NCI-H2029 treated with DMSO at 0.1 percent for 48 hours (cell line): ENCODE measurements at places on chromosomes 7 and 10.

DNA sequence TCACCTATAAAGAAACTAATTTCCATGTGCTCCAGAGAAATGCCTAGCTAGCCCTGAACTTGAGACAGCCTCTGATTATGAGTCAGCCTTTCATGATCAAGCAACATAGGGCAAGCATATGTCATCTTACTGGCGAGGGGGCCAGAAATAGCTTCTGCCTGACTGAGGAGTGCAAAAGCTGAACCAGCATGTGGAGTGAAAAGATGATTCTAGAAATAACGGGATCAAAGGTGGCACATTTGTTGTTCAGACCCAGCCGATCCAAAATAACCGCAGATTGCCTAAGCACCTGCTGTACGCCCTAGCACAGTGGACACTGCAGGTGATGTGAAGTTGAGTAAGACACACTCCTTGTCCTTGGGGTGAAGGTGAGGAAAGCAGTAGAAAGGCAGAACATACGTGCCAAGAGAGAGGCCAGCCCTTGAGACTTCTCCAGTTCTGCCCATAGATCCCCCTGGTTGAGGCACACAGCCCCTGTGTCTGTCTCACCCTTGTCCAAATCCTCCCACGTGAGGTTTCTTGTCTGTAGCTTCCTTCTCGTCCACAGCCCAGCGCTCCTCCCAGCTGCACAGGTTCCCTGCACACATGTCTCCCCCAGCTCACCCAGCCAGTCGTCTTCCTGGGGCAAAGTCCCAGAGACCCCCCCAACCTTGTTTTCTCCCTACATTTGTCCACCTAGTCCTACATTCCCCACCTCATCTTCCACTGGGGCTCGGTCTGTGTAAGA, 2.8 kb upstream of the BCL7B start:
- no peak for DNase-seq

GRCh38 chr7:71050492-71050891, 81.5 kb upstream of the GALNT17 start:
- DNase-seq: no peak

GRCh38 chr7:52700349-52700748, 335.1 kb upstream of the POM121L12 start:
- no peak for DNase-seq

DNA sequence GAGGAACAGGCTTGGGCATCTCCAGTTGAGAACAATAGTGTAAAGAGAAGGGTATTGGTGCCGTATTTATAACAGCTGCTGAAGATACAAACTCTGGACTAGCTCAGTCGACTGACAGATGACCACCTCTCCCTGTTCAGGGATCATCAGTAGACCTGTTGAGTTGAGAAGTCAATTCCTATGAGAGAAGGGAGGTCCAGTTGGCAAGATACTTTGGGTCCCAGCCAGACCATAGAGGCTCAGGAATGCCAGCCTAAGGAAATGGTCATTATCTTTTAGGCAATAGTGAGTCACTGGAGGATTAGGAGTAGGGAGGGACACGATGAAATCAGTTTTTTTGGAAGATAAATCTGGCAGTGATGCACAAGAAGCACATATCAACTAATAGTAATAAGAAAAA, 202.9 kb downstream of the TRIL start:
- DNase-seq: no peak

DNA sequence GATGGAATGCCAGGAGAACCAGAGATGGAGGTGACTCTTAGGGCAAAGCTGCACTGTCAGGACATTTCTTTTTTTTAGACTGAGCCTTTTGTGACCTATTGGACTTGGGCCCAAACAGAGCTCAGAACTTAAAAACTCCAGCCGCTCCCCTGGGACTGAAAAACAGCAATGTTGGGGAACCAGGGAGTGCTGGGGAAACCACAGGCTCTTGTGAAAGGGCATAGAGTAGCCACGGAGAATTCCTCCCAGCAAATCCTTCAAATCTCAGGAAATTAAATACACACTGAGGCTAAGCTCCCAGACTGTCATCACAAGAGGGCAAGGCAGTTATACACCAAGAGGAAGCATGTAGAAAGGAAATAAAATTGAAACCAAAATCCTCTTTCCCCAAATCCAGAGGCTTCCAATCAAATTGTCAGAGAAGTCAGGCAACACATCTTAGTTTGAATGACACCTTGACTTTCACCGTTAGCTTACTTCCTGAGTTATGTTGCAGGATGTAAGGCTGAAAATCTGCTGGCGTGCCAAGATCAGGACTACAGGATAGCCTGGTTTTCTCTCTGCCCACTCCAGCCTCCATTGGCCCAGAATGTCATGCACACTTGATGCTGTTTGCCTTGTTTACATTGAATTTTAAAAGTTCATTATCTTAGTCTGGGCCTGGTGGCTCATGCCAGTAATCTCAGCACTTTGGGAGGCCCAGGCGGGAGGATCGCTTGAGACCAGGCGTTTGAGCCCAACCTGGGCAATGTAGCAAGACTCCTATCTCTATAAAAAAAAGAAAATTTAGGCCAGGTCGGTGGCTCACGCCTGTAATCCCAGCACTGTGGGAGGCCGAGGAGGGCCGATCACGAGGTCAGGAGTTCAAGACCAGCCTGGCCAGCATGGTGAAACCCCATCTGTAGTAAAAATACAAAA, 2.6 kb upstream of the RFC2 start:
- DNase-seq: no peak

GRCh38 chr7:33904681-33905388, 504 bp upstream of the BMPER start:
- DNase-seq: no peak

- DNase-seq: no peak
Observed at GRCh38 chr10:79079490-79080355, 11.0 kb downstream of the ZMIZ1 start.

DNA sequence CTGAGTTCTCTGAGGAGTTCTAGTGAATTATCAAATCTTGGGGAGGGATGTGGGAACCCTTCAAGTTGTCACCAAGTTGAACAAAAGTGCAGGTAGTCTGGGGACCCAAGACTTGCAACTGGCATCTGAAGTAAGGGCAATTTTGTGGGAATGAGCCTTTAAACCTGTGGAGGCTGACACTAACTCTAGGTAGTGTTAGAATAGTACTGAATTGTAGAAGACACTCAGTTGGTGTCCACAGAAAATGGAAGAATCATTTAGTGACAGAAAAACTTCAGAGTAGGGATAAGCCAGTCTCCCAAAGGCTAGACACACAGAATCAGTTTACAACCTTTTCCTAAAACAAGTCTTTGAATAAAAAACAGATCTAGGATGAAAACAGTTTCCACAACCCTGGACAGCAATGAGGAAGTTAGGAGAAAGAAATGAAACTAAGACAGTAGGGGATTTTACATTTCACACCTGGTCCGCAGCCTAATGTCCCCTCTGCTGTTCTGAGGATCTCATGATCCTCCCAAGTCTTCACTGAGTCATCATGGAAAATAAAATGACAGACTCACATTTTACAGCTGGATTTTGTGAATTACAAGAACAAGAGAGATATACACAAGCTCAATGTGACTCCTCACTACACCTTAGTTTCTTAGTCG, 23.0 kb upstream of the ING3 start:
- DNase-seq: no peak

GRCh38 chr7:32169228-32169627, 99.0 kb upstream of the PDE1C start:
- no peak for DNase-seq

- DNase-seq: no peak
Observed at GRCh38 chr10:93463723-93464476, 18.2 kb downstream of the MYOF start.

DNA sequence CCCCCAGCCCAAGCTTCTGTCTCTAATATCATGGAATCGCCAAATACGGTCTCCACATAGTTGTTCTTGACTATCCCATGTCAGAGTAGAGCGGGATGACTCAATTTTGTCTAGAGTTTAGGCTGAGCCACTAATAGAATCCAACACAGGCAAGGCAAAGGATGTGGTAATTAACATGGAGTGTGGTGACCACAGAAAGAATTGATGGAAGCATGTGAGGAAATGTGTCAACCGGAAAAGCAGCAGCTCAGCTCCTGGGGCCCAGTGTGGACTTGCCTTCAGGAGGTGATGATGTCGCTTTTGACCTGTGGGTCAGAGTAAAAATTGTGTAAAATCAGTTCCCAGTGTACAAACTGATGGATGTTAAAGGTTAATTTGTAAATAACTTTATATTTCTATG, 139.3 kb upstream of the KLF6 start:
- no peak for DNase-seq

DNA sequence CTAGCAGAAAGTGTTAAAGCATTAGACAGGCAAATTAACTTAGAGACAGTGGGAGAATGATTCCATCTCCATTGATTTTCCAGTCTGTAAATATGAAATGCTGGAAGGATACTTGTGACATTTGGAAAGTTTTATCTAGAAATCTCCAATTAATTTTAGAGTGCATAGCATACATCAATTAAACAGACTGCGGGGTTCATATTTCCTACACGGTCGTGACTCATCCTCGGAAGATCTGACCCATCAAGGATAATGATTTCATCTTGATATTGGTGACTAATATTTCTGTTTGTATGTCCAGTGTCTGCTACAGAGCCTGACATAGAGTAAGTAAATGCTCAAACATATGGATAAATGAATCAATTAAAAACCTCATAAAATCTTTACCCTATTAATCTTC, 474.9 kb downstream of the KCNMA1 start:
- DNase-seq: no peak

GRCh38 chr10:60155943-60156683, 233.6 kb downstream of the ANK3 start:
- DNase-seq: no peak

GRCh38 chr10:112852306-112852705, 97.7 kb upstream of the TCF7L2 start:
- no peak for DNase-seq

GRCh38 chr7:142385491-142386340, 127.9 kb upstream of the PRSS58 start:
- DNase-seq: no peak

GRCh38 chr7:1661461-1661860, 8.6 kb upstream of the ELFN1 start:
- DNase-seq: no peak

DNA sequence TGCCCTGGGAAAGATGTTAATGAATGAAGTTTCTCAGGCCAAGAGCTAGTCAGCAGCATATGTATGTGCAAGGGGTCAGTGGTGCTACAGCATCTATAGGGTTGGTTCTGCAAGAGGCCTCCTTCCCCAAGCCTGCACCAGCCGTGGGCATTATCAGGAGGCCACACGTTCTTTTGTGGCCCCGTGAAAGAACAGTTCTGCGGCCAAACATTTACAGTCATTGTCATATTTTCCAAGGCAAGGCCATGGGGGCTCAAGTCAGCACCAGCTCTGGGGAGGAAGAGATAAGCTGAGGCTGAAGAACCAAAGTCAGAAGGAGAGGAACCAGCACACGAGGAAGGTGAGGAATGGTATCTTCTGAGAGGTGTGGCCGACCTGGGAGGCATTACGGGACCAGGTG, 54.4 kb upstream of the TMEM72 start:
- DNase-seq: no peak

DNA sequence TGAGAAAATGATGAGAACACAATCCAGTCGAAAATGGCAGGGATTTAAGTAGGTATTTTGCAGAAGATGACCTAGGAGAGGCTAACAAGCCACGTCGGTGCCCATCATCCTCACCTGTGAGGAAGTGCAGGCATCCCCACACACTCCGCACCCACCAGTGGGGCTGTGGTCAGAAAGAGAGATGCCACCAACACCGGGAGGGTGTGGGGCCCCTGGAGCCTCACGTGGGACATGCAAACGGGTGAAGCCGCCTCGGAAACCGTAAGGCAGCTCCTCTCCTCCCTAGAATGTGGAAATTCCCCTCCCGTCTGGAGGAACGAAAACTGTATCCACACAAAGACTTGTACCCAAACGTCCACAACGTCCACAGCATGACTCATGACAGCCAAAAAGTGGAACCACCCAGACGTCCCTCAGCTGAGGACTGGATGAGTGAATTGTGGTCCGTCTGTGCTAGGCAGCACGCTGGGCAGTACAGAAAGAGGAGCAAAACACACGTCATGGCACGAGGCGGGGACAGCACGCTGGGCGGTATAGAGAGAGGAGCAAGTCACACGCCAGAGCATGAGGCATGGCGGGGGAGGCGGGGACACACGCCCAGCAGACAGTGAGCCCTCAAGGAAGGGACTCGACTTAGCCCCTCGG, 246.0 kb downstream of the ELFN1 start:
- no peak for DNase-seq

GRCh38 chr7:134280508-134280907, 36.2 kb downstream of the SLC35B4 start:
- DNase-seq: no peak

DNA sequence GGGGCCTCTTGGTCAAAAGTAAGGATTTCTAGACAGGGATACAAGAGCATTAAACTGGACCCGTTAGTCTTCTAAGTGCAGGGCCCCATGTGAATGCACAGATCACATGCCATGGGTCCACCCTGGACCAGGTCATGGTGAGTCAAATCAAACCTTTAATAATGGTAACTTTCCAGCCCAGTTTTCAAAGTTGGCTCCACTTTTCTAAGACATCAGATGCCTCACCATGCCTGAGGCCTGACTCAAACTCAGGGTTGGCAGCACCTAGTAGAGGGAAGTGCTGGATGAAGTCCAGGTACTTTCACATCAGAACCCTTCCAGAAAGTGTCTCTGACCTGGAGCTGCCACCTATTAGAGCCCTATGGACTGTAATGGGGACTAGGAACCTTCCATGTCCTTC, 9.7 kb upstream of the SMIM30 start:
- no peak for DNase-seq

GRCh38 chr10:87694011-87694794, 34.5 kb downstream of the PAPSS2 start:
- no peak for DNase-seq

- no peak for DNase-seq
Observed at GRCh38 chr7:157389951-157390730, 53.3 kb downstream of the DNAJB6 start.

- no peak for DNase-seq
Observed at GRCh38 chr10:81108516-81109199, 571.0 kb downstream of the SH2D4B start.

DNA sequence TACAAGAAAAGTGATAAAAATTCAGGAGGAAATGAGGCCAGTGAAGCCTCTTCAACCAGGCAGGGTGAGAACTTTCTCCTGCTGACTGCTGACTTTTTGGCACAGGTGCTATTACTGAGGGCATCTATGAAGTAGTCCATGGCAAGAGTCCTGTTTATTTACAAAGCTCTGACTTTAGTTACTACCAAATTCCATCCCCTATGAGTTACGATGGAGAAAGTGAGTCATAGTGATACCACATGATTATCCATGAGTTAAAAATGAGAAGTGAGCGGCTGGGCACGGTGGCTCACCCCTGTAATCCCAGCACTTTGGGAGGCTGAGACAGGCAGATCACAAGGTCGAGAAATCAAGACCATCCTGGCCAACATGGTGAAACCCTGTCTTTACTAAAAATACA, 19.9 kb downstream of the CCDC3 start:
- DNase-seq: no peak

DNA sequence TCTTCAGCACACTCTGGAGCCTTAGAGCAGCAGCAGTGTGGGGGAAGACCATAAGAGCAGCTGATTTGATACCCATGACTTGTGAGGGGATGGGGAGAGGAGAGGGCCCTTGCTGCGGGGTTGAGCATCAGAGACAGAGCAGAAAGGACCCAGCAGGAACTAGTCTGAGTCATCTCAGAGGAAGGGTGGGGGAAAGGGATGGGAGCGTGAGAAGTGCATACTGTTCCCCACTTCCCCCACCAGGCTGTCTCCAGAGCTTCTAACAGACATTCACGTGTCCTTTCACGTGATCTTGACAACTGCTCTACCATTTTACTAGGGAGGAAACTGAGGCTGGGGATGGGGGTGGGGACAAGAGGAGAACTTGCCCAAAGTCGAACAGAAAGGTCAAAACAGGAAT, 38.7 kb downstream of the FAM241B start:
- no peak for DNase-seq
